Esophagus mucosa (tissue), 1 donor: ENCODE measurements at places on chromosomes 3 and 15.

DNA sequence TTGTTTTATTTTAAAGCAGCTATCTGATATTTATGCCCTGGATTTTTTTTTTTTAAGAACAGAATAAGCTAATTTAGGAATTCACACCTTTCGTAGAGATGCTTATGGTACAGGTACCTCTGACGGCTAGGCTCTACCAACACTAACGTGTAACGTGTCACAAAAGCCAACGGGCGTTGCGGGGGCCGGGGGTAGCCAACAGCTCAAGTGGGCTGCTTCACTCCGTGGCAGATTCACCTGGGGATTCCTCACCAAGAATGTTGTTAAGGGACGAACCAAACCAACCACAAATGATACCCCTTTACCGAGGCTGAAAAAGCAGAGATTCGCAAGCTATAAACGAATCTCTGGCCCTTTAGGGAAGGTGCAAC lies 1.0 kb downstream of the TMCC1 start:
- no peak for ATAC-seq

DNA sequence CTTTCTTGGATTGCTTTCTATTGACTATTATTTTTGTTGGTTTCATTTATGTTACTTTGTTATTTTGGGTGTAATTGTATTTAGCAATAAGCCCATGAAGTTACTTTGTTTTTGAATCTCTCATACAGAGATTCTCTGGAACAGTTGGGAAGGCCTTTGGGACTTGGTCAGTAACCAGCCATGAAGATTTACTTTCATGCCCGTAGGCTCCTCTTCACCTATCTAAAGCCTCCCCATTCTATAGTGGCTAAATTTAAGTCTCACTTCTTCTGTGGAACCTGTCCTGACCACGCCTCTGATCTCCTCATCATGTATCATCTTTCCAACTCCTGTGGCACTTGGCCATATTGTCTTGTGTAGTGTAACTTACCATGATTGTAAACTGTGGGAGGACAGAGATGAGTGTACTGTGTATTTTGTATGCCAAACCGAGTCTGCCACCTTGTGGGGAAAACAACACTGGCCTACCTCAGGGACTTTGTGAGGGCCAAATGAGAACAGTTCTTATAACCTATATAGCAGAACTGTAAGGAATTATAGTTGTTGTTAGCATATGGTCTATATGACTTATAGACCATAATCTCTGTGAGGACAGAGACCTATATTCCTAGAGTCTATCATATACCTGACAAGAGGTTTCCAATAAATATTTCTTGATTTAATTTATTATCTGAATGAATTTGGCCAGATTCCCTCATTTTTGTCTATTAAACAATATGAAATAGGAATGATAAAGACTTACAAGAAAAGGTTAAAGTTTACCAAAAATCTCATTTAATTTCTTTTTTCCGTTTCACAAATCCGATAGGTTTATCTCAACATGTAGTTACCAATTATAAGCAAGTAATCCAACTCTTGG lies 75.0 kb downstream of the STARD9 start:
- ATAC-seq: peak; percentile 99

DNA sequence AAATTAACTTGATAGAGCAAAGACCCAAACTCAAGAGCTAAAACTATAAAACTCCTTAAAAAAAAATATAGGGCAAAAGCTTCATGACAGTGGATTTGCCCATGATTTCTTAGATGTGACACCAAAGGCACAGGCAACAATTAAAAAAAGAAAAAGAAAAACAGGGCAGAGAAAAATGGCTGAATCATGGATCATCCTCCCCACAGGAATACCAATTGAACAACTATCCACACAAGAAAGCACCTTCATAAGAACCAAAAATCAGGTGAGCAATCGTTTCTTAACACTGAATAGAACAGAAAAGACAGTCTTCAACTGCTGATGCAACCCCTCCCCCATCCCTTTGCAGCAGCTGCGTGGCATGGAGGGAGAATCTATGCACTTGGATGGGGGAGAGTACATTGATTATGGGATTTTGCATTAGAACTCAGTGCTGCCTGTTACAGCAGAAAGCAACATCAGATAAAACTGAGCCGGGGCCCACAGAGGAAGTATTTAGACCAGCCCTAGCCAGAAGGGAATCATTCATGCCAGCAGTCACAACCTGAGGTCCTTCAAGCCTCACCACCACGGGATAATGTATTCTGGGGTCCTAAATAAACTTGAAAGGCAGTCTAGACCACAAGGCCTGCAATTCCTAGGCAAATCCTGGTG lies 15.7 kb downstream of the C3orf33 start:
- ATAC-seq: no peak

DNA sequence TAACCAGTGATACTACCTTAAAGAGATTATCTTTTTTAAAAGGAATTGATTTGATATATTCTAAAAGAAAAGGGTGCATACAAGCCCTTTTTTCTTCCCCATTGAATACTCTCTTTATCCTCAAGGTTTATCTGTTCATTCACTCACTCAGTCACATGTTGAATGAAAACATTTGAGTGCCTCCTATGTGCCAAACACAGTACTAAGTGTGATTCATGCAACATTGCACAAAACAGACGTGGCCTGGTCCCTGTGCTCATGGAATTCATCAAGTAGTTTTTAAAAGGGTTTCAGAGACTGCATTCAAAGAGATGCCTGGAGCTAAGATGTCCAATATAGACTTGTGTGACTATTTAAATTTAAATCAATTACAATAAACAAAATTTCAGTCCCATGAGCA lies 462.2 kb upstream of the MDFIC2 start:
- ATAC-seq: no peak

- ATAC-seq: no peak
Observed at GRCh38 chr3:37737134-37737533, 124.5 kb upstream of the CTDSPL start.

DNA sequence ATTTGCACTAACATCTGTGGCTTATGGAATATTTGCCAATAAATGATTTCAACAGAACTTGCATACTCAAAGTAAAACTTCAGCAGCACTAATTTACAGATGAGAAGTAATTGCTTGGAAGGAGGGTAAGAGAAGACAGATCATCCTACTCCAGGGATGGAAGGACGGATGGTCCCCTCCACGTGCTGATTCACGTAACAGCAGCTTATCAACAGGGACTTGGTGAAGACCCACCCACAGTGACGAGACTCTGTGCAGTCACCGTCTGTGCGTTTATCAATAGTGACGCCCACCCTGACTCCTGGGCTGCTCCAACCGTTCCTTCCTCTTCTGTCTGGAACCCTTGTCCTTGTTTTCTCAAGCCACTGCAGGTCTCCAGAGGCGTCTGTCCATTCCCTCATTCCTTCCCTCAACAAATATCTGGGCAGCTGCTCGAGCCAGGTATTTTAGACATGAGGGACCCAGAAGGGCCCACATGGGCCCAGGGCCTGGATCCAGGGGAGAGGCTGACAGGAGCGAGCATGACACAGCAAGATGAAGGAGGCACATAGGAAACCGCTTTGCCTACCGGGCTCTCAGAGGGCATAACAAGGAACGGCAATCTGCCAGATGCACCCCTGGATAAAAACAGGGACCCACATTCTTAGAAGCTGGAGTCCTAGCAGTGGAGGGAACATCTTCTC lies 33.3 kb downstream of the PCSK6 start:
- no peak for ATAC-seq

DNA sequence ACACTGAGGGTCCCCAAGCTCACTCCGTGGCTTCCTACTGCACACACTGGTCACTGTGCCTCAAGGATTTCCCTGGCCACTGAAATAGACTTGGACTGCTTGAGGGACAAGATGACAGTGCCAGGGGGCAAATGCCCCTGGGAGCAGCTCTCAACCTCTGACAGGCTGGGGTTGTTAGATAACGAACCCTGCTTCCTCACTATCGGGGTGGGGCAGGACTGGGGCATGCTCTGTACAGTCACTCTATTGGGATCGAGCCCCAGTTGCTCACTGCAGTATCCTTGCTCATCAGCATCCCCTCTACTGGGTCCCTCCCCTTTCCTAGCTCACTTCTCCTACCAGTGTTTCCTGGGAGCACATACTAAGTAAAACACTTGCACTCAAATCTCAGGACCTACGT lies 610.8 kb downstream of the NTRK3 start:
- no peak for ATAC-seq

DNA sequence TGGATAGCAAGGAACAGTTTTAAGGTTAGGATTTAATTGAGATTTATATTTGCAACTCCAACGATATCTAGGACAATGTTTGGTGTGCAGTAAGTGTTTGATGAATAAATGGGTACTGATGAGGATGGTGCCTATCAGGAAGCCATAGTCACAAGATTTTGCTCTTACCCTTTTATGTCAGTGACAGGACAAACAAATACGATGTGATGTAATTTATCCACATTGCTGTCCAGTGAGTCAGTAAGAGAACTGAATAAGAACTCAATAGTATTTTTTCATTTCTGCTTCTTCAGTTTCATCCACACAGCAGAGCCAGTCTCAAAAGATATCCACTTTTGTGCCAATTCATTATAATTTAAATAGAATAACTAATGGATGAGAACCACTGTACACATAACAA lies 18.5 kb downstream of the C3orf85 start:
- no peak for ATAC-seq

DNA sequence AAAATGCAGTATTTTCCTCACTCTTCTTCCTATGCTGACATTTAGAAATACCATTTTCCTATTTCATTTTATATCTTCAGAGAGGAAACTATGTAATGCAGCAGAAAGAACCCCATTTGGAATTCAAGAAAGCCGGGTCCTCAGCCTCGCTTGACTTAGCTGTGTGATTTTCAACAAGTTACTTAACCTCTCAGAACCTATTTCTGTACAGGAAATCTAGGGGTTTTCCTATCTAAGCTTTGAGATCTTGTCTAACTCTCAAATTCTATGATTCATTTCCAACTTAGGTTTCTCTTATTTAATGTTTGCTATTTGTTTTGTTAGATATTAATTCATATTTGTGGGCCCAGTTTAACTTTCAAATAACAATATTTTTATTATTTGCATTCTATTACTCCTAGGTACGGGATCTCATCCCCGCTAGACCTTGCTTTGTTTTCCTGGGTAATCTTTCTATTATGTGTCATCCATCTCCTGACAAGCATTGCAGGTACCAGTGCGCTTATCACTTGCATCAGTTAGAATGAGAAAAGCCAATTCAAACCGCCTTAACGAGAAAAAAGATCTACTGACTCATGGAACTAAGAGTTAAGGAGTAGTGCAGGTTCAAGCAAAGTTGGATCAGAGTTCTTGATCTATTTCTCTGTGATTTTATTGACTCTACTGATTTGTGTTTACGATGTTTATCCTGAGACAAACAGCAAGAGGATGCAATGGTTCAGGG lies 70.6 kb upstream of the BHLHE40 start:
- no peak for ATAC-seq

DNA sequence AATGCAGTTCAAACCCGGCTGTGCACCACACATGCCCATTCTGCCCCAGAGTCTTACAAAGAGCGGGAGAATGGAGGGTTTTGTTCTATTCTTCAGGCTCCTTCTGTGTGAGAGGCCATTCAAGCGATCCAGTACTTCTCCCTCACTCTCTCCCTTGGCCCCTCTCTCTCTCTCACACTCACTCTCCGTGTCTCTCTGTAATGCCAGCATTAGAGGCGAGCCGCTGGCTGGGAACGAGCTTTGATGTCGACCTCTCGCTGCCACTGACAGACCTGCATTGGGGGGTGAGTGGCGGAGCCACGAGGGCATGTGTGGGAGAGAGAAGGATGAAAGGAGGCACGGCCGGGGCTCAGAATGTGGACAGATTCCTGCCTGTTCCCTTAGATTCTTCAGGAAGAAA lies 231.7 kb upstream of the ARRDC4 start:
- ATAC-seq: no peak
